GM12892 (cell line): ENCODE measurements at places on chromosomes 1 and 21.

DNA sequence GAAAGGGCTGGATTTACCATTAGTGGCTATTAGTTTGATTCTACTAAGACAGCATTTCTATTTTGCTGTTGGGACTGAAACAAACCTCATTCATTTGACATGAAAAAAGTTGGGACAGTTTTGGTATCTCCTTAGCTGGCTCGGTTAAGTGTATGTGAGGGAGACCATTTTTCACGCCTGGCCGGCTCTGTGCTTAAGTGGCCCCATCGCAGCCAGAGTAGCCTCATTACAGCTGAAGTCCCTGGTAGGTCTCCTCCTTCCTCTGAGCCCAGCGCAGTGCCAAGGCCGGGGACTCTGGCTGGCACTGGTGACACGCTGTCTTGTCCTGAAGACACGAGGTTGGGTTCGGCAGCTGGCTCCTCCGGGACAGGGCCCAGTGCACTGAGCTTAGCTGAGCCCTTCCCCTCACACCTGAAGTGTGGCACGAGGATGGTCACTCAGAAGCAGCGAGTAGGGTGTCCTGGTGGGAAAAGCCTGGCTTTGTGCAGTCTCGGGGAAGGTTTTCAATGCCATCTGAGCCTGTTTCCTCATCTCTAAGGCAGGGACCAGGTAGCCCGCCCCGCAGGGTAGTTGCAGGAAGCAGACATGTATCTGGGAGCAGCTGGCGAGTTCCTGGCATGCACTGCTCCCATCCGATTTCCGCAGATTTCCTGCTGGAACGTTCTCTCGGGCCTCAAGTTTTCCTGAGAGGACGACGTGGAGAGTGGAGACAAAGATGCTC is 196.5 kb downstream of the DYRK1A start:
- DNase-seq, result no peak

- no peak for DNase-seq
These were observed 2.4 kb upstream of the SIM2 start for GRCh38 chr21:36696390-36697059.

GRCh38 chr1:36411674-36412648 is 14.3 kb upstream of the LSM10 start:
- no peak for DNase-seq

DNA sequence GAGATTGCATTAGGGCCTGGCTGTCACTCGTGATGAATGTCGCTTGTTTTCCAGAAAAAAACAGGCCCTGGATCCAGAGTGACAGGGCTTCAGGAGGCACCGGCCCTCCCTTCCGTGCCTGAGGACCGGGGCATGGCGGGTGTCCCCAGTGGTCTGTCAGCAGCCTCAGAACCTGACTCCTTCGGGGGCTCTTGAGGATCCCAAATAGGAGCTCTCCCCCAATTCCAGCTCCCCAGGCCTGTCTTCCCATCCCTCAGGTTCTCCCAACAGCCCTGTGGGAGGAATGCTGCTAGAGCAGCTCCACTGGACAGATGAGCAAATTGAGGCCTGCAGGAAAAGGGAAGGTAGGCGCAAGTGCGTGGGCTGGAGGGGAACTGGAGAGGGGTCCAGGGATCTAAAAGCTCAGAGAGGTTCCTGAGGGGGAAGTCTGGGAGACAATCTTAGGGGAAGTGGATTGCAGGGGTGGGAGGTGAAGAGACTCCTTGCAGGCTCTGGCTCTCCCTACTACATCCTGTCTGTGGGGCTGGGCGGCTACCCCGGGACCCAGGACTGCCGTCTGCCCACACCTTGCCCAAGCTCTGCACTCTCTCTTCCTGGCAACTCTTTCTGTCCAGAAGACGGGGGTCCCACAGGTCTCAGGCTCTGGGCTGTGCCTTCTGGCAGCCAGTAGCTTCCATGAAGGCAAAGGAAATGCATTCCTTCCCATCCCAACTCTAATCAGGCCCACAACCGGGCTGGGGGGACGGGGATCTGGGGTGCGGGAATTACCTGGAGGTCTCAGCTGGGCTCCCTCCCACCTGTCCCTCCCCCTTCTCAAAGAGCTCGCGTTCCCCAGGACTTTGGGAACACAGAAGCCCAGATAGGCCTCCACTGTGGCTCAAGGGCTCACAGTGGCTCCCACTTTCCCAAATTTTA is 105.7 kb upstream of the CASZ1 start:
- DNase-seq, result no peak

DNA sequence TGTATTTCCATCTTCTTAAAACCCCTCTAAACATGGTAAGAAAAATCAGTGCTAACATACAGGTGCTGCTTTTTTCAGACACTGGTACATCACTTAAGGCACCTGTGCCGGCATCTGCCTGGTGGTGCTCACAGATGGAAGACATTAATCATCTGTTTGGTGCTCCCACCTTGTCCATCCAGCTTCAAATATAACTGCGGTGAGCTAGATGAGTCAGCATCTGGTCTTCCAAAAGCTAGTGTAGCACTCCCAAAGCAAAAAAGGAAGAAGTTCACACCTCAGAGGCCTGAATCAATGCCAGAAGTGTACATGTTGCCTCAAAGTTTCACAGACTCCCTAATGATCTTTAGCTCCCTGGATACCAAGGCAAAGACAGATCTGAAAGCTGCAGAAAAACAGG is 44.4 kb downstream of the TM2D1 start:
- no peak for DNase-seq

GRCh38 chr1:223844787-223845036 is 1.0 kb downstream of the TP53BP2 start:
- DNase-seq, result no peak

- no peak for DNase-seq
These were observed 98.2 kb downstream of the EPHB2 start for GRCh38 chr1:22808676-22809483.

GRCh38 chr21:28068455-28069358 is 924.0 kb downstream of the LTN1 start:
- no peak for DNase-seq

- DNase-seq, result no peak
These were observed 509.6 kb upstream of the CXADR start for GRCh38 chr21:17003258-17003615.

GRCh38 chr1:169138866-169139670 is 32.6 kb downstream of the ATP1B1 start:
- no peak for DNase-seq

DNA sequence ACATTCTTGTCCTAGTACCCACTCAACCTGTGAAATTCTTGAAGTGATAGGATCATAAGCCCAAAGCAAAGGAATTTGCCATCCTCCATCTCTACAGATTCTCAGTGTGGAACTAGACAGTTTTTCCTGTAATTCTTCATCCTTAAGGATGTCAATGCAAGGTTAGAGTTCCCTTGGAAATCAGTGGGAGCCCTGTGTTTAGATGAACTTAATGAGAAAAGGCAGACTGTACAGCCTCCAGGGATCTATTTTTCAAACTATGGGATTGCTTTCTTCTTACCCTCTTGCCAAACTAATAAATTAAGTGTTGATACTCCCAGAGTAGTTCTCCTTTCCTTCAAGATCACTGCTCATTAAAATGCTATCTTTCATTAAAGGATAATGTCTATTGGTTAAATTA is 78.1 kb upstream of the OLFM3 start:
- no peak for DNase-seq

GRCh38 chr1:204872262-204872881 is 1.7 kb downstream of the NFASC start:
- no peak for DNase-seq

GRCh38 chr1:202952818-202953217 is 5.3 kb downstream of the ADIPOR1 start:
- DNase-seq, result no peak

- no peak for DNase-seq
These were observed 19.8 kb downstream of the LMO4 start for GRCh38 chr1:87348341-87349019.

DNA sequence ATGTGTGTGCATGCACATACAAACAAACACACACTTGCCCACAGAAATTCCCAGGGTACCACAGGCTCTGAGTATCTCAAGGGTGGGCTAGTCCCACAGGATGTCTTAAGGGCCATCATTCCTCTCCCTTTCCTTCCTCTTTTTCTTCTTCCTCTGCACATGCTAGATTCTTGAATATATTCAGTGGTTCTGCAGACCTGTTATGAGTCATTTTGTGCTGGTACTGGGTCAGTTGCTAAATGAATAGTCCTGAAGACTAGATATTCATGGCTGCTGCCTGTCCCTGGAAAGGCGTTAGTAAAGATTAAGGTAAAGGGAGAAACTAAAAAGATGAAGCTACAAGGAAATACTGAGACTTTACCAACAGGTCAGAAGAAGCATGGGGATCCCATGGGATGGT is 256.7 kb upstream of the KIAA0040 start:
- DNase-seq, result no peak

GRCh38 chr1:207852576-207853371 is 58.2 kb downstream of the CD34 start:
- DNase-seq, result no peak
